ENCODE measurements at places on chromosomes 1 and 21. TPM values are rescaled to one million over a fixed set of nuclear protein-coding genes. Genes with fewer than 3 reads are reported as not detected.

DNA sequence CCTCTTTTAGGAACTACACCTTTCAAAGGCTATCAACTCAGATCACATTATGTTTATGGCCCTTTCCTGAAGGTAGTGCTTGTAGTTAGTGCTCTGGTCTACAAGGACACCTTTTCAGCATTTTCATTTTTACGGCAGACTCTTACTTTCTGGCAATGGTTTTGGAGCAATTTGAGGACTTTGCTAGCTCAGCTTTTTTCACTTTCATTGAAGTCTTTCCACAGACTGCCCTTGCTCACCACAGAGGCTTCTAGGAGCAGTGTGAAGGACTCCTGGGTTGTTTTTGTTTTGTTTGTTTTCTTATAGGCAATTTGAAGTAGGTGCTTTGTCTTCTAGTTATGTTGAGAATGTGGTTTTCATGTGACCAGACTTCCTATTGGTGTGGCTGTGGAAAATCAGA lies 43.1 kb downstream of the CD55 start:
- H3K36me3 ChIP-seq, result no peaks in the 10 kb centered on the region
- no peaks in the 10 kb centered on the region for H3K27me3 ChIP-seq
- H3K4me1 ChIP-seq, result no peaks in the 10 kb centered on the region
- no peak overlapping the region for H3K4me3 ChIP-seq

- no peaks in the 10 kb centered on the region for H3K4me1 ChIP-seq
- H3K36me3 ChIP-seq, result no peaks in the 10 kb centered on the region
- no peaks in the 10 kb centered on the region for H3K27me3 ChIP-seq
Observed at GRCh38 chr1:153341431-153341934, 7.2 kb downstream of the PGLYRP4 start.

- no peaks in the 10 kb centered on the region for H3K36me3 ChIP-seq
- no peak overlapping the region for H3K27ac ChIP-seq
- H3K4me1 ChIP-seq, result no peaks in the 10 kb centered on the region
- no peaks in the 10 kb centered on the region for H3K27me3 ChIP-seq
- DNase-seq, result no peak
- H3K4me3 ChIP-seq, result no peak overlapping the region
Observed at GRCh38 chr1:8297245-8297644, 20.7 kb upstream of the SLC45A1 start.

DNA sequence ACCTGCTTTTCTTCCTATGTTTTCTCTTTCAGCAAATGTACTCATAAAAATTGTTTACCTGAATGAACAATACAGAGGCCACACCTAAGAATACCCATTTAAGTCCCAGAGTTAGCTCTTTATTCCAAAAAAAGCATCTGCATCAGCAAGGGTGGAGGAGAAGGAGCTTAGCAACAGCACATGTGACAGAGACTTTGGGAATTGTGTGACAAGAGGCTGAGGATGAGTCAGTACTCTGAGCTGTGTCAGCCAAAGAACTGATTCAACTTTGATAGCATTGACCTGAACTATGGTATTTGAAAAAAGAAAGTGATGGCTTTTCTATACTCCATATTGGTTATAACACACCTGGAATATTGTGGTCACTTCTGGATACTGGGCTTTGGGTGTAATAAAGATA lies 162.7 kb downstream of the ZNF648 start:
- H3K27me3 ChIP-seq, result no peaks in the 10 kb centered on the region
- no peak overlapping the region for H3K27ac ChIP-seq
- H3K4me1 ChIP-seq, result no peaks in the 10 kb centered on the region
- DNase-seq, result no peak
- H3K4me3 ChIP-seq, result no peak overlapping the region
- no peaks in the 10 kb centered on the region for H3K36me3 ChIP-seq

DNA sequence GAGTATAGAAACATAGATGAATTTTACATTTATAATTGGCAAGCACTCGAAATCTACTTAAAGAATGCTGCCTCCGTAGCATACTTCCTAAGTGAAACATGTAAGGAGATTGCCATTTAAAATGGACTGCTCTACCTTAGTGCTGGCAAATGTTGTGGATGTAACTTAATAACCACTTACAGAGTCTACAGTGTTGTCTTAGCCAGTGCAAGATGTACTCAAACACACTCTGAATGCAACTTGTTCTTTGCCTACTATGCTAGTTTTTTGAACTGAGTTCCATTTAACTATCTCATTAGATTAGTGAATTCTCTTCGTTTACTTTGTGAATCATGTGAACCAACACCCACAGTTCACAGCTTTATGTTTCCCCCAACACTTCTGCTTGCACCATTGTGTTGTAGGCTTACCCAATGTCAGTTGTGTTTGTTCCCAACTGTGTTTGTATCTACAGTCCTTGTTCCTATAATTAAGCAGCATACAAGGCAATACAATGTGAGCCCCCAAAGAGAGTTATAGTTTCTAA lies 345.5 kb upstream of the LYPLAL1 start:
- H3K36me3 ChIP-seq, result no peaks in the 10 kb centered on the region
- H3K4me1 ChIP-seq, result no peaks in the 10 kb centered on the region
- no peaks in the 10 kb centered on the region for H3K27me3 ChIP-seq
- no peak for DNase-seq

GRCh38 chr1:100353071-100353801 lies 930 bp downstream of the CDC14A start:
- peaks cover 6% of the 10 kb centered on the region for H3K4me1 ChIP-seq
- no peaks in the 10 kb centered on the region for H3K27me3 ChIP-seq
- peak; percentile 24 for DNase-seq
- H3K36me3 ChIP-seq, result no peaks in the 10 kb centered on the region

- no peaks in the 10 kb centered on the region for H3K4me1 ChIP-seq
- no peaks in the 10 kb centered on the region for H3K36me3 ChIP-seq
- H3K27me3 ChIP-seq, result no peaks in the 10 kb centered on the region
- no peak for DNase-seq
Observed at GRCh38 chr1:178342745-178343144, 154.0 kb downstream of the CLEC20A start.

MIB2 gene
- total RNA-seq, result 60.6 TPM

TESK2 gene
- 26.4 TPM for total RNA-seq

Data from prostate gland (tissue), 2 donors.